NCI-H526 treated with DMSO at 0.1 percent for 48 hours (cell line): ENCODE measurements at places on chromosomes 6 and 20.
A peak's percentile ranks its signal among the peaks of the same experiment; 100 is the strongest.

- DNase-seq: peak; percentile 24
These were observed 64.9 kb upstream of the ARHGAP18 start for GRCh38 chr6:129774697-129775447.

DNA sequence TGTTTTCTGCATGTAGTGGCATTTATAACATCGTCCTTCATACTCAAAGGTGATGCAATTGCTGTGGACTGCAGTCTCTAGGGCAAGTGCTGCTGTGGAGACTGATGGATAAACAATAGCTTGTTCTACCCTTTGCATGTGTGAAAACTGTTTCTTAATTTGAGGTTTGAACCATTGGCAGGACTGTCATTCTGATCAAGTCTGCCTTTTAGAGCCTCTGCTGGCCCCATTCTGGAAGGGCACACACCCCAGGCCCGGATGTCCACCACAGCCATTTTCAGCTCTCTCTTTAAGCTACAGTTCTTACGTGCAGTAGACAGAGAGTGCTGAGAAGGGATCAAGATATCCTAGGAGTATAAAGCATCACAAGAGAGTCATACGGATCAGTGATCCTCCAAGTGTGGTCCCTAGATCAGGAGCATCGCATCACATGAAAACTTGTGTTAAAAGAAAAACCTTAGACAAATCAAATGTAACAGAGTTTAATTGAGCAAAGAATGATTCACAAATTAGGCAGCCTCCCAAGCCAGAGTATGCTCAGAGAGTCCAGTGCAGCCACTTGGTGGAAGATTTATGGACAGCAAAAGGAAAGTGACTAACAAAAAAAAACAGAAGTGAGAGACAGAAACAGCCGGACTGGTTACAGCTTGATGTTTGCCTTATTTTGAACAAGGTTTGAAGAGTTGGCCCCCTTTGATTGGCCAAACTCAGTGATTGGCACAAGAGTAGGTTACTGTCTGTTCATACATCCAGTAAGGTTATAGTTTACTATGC is 52.0 kb downstream of the FRK start:
- DNase-seq: no peak

GRCh38 chr6:167974640-167975344 is 22.7 kb upstream of the KIF25 start:
- no peak for DNase-seq

GRCh38 chr6:7131390-7131789 is 23.6 kb downstream of the RREB1 start:
- no peak for DNase-seq

DNA sequence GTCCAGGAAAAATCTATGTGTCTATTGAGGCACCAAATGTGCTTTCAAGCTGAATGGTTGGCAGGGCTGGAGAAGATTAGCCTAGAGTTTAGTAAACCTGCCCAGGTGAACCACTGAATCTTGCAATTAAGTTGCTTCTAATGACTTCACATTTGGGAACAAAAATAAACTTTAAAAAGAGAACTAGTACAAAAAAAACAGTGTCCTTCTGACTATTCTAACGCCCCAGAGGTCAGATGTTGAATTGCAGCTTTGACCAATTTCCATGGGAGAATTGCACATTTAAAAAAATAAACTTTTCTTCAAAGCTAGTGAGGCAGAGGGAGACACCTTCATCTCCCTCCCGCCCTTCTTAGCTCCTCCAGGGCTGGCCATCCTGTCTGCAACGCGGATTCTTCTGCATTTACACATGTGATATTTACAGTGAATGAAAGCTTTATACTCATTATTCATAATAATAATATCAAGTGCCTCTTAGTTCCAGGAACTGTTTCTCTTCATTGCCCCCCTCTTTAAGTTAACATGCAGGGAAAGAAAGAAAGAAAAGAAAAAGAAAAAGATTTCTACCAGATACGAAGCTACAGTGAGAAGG is 270.2 kb downstream of the SMOC2 start:
- no peak for DNase-seq

DNA sequence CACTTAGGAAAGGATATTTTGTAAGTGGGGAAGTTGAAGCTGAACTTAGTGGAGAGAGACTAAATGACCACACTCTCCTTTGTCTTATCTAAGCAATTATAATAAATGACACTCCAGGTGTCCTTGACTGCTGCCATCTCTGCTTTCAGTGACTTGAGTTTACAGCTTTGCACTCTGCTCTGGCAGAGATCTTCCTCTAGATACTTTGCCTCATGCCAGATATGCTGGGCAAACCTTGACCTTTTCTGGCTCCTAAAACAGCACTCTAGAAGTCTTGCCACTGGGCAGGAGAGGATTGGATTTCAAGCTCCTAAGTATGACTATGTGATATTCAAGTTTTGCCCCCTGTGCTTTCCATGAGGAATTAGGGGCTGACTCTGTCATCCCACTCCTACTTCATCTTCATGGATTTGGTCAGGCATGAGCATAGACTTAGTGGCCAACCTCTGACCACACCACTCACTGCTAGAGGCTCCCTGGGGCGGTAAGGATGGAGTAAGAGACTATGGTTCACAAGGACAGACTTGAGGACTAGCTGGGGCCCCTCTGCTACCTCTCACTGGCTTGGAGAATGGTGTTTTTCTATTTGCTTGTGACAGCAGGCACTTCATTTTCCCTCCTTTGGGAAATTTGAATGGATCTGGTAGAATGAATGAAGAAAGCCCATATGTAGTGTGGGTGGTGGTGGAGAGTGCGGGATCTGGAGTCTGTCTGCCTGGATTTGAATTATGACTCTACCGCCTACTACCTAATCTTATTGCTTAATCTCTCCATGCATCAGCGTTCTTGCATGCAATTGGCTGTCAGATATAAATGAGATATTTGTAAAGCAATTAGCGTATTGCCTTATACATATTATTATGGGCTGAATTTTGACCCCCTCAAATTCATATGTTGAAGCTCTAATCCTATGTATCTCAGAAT is 191.4 kb downstream of the REV3L start:
- no peak for DNase-seq

DNA sequence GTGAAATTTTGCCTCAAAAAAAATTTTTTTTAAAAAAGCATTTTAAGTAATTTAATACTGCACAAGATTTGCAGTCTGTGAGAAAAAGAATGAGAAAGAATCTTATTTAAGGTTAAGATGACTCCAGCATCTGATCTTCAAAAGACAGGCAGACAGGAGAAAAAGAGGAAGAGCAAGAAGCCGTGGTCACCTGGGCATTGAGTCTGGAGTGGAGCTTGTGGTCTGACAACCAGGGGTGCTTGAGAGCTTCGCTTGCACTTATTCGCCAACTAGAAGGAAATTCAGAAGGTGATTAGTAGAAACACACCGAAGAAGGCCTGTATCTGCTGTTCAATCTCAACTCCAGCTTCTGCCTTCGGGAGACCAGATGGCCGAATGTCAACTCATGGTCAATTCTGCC is 75.9 kb downstream of the MYLK4 start:
- no peak for DNase-seq

- no peak for DNase-seq
These were observed 13.6 kb downstream of the TMEM181 start for GRCh38 chr6:158573542-158573931.

- DNase-seq: no peak
These were observed 726.6 kb upstream of the POU3F2 start for GRCh38 chr6:98107801-98108200.
